ENCODE measurements at places on chromosomes 1 and 21.

GRCh38 chr21:42039470-42039901, 29.3 kb upstream of the ZBTB21 start:
- DNase-seq: peak; percentile 65

DNA sequence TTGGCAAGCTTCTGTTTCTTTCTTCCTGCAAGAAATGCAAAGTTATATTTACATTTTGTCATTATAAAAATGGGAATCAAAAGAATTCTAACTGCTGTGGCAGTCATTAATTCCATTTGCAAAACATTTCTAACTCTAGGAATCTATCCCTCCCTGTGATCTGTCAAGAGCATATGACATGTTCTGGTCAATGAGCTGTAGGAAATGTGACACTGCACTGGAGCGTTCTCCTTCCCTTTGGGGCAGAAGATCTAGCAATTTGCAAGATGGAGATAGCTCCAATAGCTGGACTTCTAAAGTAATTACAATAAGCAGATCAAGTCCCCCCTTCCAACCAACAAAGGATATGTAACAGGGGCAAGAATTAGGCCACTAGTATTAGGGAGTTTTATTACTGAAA, 6.3 kb downstream of the TOMM20 start:
- DNase-seq: no peak

- no peak for DNase-seq
Measured at GRCh38 chr1:2778220-2778592, 23.3 kb downstream of the TTC34 start.

DNA sequence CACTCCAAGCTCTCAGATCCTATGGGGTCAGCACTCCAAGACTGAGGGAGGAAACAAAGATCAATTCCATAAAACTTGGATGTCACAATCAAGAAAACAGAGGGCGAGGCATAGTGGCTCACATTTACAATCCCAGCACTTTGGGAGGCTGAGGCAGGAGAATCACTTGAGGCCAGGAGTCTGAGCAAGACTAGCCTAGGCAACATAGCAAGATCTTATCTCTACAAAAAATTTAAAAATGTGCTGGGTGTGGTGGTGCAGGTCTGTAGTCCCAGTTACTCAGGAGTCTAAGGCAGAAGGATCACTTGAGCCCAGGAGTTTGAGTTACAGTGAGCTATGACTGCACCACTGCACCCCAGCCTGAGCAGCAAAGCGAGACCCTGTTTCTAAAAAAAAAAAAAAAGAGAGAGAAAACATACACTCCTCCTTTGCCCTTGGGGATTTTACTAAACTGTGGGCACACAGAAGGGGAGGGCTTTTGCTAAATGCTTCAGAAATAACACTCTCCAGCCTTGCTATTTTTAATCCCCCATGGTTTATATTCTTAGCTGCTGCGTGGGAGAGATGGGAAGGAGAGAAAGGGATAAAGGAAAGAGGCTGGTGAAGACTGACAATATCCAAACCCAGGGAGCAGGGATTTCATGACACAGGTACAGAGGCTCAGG, 18.1 kb downstream of the ARHGEF2 start:
- DNase-seq: no peak

DNA sequence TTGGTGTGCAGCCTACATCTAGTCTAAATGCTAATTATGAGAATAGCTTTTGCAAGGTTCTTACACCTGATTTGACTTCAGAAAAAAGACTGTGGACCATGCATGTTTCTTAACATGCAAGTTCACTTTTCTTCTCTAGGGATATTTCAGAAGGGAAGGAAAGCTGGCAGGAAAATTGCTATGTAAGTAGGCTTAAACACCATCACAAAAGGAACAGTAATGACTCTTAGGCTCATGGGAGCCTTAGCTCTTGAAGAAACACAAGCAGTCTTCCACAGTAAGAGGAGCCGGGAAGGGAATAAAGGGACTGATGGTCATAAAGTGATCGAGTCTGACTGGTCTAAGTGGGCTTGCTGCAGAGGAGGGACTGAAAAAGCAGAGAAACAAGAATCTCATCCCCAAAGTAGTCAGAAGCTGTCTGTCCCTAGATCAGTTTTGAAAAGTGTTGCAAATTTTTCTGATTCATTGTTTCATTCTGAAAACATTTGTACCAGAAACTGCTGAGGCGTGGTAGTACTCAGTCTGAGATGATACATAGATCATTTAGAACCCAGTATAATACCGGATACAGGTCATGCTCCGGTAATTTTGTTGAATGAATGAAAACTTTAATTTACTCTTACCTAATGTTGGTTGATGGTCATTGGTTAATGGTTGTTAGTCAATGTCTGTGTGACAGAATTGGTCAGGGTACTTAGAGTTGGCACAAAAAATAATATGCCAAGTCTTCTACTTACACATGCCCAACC, 40.9 kb downstream of the SMYD2 start:
- DNase-seq: no peak

GRCh38 chr1:19941206-19941568, 17.8 kb upstream of the PLA2G2E start:
- no peak for DNase-seq

GRCh38 chr1:99705385-99705784, 59.5 kb downstream of the PALMD start:
- DNase-seq: no peak

- peak; percentile 85 for DNase-seq
Measured at GRCh38 chr1:204127597-204128242, 24.1 kb downstream of the ETNK2 start.
